CD4-positive, alpha-beta T cell treated with Interleukin-17A for 1 hour (primary cell): ENCODE measurements at places on chromosomes 16 and 17.

DNA sequence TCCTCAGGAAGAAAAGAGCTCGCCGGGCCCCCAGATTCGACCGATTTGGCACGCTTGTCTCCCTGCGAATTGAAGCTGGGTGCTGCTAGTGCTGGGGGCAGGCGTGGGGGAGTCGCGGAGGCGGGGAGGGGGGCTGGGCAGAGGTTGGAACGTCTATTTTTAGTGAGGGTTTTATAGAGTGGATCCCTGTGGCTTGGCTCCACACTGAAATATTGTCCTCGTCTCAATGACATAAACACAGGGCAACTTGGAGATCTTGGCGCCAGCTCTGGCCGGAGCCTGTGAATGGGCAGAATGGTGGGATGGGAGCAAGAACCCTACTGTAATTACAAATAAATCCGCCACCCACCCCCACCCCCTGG lies 15.7 kb upstream of the NOG start:
- no peak for DNase-seq

DNA sequence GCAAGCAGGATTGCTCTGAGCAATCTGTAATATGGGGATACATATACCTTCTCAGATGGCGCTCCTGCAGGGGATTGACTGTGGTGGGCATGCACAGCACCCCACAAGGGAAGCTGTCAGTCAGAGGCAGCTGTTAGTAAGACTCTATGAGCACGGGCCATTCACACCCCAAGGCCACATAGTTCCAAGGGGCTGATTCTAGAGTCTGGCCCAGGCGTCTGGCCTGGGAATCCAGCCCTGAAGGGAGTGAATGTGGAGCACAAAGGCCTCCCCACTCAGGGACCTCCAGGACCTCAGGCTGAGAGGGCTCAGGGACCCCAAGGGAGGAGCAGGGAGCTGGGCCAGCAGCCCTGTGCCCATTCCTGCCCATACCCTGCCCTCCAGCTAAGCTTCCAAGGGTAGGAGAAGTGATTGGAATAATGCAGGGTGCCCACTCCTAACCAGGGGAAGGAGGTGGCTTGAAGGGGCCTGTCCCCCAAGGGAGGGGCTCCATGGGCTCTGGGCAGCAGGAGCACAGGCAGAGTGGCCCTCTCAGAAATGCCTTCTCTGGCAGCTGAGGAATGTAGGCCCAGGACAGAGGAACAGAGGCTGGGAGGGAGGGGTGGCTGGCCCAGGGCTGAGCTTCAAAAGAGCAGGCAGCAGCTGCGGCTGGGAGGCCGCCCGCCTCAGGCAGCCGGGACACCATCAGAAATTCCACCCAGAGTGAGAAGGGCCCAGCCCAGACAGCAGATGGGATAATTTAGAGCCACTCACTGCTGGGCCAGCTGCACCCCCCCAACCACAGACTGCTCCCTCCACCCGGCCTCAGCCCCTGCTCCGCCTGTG lies 48.9 kb upstream of the MRPS23 start:
- DNase-seq = no peak

- DNase-seq = no peak
Measured at GRCh38 chr17:42835732-42836131, 2.5 kb downstream of the PSME3 start.

- no peak for DNase-seq
Measured at GRCh38 chr16:12293017-12293618, 316.6 kb downstream of the SNX29 start.

DNA sequence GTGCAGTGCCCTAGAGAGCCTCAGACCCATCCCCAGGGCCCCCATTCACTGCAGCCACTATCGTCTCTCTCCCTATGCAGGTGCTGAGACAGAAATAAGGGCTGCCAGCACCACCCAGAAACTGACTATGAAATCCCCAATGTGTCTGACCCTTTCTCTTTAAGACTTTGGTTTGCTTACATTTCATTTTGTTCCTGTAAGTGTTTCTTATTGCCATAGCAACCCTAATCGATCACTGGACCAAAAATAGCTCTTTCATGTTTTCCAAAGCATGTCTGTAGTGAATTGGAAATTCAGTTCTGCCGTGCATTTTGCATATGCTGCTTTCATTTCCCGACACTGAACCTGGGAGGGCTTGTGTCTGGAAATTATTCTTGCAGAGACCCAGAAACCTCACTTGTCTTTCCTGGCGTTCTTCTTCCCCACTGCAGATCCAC lies 148.7 kb upstream of the NOL11 start:
- no peak for DNase-seq

DNA sequence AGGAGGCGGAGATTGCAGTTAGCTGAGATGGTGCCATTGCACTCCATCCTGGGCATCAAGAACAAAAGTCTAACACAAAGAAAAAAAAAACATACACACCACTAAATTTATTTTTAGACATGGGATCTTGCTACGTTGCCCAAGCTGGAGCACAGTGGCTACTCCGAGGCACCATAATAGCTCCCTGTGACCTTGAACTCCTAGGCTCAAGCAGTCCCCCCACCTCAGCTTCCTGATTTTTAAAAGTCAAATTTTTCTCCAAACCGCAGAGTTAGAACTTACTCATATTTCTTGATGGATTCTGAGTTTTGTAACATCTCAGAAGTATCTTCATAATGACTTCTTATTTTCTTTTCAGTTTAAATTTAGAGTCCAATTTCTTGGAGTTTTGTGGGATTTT lies 3.4 kb downstream of the CMTM4 start:
- DNase-seq = no peak

DNA sequence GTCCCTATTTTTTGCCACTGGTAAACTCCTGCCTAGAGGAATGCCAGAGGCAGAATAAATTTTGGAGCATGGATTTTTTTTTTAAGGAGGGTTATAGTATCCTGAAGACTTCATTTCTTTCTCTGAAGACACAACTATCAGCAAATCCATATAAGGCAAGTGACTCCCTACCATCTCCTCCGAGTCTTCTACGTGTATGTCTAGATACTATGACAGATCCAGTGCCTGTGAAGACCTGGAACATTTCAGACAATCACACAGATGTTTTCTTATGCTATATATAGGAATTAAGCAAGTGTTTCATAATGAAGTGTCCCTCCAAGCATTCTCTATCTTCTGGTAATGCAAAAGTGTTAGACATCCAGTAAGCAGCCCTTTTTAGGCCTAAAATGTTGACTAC lies 255.5 kb upstream of the TBX2 start:
- no peak for DNase-seq

- DNase-seq = no peak
Measured at GRCh38 chr17:55246583-55246982, 18.2 kb upstream of the HLF start.

DNA sequence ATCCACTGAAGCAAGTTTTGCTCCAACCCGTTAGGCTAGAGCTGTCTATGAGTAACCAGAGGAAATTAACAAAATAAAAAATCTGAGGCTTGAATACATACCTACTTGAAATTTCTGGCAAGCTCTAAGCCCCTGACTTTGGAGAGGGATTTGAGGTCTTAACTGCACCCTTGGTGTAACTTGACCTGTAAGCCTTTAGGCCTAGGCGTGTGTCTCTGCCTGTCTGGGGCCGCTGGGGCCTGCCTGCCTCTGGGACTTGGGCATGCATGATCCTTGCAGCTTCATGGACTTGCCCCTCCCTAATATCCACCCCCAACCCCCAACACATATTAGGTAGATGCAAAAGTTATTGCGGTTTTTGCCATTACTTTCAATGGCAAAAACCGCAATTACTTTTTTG lies 3.7 kb upstream of the CDC42EP4 start:
- no peak for DNase-seq
